Right renal cortex interstitium (tissue), 3 donors: ENCODE measurements at places on chromosomes 2 and 18.

- no peak for DNase-seq
Observed at GRCh38 chr2:200199576-200200263, 106.8 kb upstream of the SPATS2L start.

GRCh38 chr2:117714110-117714509 lies 100.4 kb upstream of the DDX18 start:
- no peak for DNase-seq

DNA sequence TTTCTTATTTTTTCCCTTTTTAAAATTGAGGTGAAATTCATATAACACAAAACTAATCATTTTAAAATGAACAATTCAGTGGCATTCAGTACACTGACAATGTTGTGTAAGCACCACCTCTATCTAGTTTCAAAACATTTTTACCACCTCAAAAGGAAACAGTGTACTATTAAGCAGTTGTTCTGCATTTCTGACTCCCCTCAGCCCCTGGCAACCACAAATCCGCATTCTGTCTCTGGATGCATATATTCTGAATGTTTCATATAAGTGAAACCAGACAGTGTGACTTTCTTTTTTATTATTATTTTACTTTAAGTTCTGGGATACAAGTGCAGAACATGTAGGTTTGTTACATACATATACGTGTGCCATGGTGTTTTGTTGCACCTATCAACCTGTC lies 19.2 kb upstream of the TANK start:
- no peak for DNase-seq

- no peak for DNase-seq
Observed at GRCh38 chr2:28333606-28334526, 58.8 kb upstream of the FOSL2 start.

- no peak for DNase-seq
Observed at GRCh38 chr2:118371515-118371914, 283.2 kb downstream of the INSIG2 start.

GRCh38 chr18:48923746-48924629 lies 26.8 kb downstream of the SMAD7 start:
- DNase-seq = no peak

DNA sequence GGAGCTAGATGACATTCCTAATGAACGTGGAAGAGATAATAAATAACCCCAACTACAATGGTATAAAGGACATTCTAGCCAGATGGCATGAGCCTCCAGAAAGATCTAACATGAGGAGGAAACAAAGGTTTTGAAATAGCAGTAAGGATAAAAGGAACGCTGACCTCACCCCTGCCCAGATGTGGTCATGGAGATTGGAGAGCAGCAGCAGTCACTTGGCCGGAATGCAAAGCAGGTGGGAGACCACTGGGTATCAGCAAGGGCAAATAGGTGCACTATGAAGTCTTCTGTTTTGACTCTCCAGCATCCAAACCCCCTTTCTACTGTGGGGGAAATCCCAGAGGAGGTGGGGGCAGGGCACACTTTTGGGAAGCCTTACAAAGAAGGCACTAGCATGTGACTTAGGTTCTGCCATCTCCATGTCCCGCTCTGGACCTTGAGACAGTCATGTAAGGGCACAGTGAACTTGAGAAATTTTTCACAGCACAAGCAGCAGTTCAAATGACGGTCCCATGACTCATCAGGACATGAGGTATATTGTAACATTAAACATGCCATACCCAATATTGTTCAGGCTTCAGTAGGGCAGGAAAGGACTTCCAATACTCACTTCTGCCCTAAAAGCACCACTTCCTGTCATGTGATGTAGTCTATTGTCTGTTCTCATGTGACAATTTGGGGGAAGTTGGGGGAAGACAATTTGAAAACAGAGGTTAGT lies 55.2 kb downstream of the METTL4 start:
- DNase-seq = no peak

- DNase-seq = no peak
Observed at GRCh38 chr2:60167089-60167488, 386.4 kb downstream of the BCL11A start.

- no peak for DNase-seq
Observed at GRCh38 chr2:184936761-184937160, 338.4 kb downstream of the ZNF804A start.

DNA sequence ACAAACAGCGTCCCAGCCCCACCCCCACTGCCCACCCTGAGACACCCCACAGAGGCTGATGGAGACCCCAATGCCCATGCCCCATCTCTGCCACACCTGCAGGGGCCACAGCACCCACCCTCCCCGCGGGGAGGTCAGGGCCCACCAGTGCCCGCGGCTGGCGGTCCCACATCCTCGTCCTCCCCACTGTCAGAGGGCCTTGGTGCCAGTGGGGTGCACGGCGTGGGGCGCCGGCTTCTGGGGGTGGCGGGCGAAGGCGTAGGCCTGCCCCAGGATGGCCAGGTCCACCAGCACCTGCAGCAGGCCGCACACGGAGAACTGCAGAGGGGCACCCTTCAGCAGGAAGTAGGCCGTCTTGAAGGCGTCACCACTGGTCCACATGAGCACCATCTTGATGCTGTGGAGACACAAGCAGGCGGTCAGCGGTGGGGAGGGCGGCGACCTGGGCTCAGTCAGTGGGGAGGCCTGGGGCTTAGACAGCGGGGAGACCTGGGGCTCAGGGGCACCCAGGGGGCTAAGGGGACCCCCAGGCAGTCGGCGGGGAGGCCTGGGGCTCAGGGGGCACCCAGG lies 47.6 kb downstream of the SLC66A2 start:
- no peak for DNase-seq

DNA sequence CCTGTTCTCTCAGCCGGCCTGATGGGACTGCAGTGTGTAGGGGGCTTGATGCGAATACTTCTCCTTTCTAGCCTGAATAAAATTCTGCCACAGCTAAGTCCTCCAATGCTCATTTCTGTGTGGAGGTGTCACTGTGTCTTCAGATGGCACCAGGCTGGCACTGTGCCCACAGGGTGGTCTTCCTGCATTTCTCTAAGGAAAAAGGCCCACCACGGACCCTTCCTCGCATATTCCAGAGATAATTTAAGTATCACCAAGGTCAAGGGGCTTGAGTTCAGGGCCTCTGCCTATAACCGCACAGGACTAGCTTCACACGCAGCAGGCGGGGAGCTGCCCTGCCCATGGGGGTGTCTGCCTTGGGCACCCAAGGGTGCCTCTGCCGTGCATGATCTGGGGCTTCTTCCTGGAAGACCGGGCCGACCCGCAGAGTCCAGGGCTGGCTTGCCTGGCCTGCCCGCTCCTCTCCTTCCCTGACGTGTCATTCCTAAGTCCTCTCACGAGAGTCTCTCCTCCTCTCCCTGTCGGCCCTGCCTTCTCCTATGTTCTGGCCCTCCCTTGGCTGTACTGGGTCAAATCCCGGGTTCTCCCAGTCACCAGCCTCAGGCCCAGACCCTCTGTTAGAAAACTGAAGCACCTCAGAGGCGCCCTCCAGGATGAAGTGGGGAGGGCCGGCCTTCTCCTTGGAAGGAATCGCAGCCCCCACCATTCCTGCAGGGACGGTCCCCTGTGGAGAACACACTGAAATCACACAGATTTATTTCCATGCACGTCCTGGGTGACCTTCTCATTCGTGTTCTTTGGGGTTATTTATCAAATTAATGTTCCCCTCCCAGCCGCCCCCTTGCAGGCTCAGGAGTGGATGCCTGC lies 48.9 kb upstream of the PXDN start:
- no peak for DNase-seq

GRCh38 chr2:238569507-238570195 lies 142.9 kb downstream of the ASB1 start:
- DNase-seq = no peak

- no peak for DNase-seq
Observed at GRCh38 chr2:233846387-233847247, 7.7 kb downstream of the HJURP start.

DNA sequence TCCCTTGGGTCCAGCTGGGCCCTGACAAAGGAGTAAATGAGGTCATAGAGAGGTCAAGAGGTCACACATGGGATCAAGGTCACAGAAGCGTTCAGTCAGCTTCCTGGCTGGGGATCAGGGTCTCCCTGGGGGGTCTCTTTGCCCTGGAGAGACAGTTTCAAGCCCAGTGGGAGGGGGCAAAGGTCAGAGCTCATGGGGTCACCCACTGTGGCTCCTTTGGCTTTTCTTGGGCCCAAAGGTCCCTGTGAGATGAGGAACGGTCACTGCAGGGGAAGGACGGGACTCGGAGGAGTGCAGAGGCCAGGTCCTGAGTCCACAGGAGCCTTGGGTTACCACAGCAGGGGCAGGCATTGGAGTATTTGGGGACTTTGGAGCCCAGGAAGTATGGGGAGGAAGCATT lies 30.7 kb upstream of the ANKRD62 start:
- no peak for DNase-seq

- DNase-seq = no peak
Observed at GRCh38 chr2:118971245-118972122, 29.5 kb downstream of the MARCO start.

- no peak for DNase-seq
Observed at GRCh38 chr18:12445554-12445953, 37.8 kb downstream of the PRELID3A start.

DNA sequence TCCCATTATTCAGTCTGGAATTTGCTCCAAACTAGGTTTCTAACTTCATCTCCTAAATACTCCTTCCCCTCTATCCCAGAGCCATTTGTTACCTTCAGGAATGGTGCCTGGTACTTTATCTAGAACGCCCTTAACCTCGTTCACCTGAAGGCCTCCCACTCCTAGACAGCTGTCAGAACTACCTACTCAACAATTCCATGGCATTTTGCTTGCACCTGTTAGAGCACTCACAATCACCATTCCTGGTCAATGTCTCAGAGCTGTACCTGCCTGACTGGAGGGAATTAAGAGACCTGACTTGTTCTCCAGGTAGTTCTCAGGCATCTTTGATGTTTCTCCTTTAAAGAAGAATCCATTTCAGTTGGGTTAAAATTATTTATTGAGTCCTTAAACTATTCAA lies 88.9 kb downstream of the GAREM1 start:
- DNase-seq = no peak

GRCh38 chr2:96815326-96816126 lies 542 bp upstream of the CNNM3 start:
- no peak for DNase-seq

DNA sequence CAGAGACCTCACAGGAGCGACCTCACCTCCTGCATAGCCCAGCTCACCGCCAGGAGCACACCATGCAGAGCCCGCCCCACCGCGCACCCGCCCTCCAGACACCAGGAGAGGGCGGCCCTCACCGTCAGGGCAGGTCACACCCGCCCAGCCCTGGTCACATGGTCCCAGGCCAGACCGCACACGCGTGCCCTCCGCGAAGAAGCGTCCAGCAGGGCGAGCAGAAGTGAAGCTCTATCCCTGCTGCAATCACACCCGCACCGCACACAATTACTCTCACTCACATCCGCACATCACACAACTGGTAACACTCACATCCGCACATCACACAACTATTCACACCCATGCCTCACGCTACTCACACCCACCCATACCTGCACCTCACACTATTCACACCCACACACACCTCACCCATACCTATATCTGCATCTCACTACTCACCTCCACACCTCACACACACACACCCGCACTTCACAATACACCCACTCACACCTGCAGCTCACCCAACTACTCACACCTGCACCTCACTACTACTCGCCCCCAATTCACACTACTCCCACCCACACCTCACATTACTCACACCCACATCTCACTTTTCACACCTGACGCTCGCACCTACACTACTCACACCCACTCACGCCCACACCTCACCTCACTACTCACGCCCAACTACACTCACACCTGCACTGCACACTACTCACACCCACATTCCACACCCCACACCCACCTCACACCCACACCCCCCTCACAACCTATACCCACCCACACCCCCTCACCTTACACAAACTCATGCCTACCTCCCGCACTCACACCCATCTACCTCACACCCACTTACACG lies 242.0 kb downstream of the HDAC4 start:
- no peak for DNase-seq

DNA sequence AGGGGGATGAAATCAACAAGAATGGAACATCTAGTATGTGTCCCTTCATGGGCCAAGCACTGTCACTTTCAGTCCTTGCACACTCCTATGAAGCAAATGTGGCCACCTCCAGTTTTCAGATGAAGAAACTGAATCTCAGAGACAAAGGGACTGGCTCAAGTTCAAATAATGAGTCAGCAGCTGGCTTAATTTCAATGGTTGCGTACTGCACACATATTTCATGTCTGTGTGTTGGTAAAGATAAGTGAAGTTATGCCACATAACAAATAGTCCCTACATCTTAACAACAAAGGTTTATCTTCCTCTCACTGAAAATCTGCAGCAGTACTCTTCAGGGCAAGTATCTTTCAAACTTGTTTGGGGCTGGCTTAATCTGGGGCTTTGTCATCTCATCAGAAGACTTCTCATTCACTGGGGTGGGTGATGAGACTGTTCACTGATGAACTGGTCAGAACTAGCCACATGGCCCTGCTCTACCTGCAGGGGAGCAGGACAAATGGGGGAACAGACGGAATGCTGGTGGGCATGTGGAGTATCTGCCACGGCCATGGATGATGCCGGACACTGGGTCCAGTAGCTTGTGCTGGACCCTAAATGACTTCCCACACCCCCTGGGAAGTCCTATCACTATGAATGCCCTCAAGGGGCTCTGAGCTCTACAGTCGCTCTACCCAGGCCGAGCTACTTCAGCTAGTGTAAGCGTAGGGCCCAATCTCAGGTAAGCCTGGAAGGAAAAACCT lies 263.2 kb downstream of the CYP26B1 start:
- no peak for DNase-seq

GRCh38 chr2:7725850-7726242 lies 808.6 kb downstream of the RNF144A start:
- DNase-seq = no peak

- DNase-seq = no peak
Observed at GRCh38 chr18:39455285-39455684, 1889.7 kb upstream of the CELF4 start.

DNA sequence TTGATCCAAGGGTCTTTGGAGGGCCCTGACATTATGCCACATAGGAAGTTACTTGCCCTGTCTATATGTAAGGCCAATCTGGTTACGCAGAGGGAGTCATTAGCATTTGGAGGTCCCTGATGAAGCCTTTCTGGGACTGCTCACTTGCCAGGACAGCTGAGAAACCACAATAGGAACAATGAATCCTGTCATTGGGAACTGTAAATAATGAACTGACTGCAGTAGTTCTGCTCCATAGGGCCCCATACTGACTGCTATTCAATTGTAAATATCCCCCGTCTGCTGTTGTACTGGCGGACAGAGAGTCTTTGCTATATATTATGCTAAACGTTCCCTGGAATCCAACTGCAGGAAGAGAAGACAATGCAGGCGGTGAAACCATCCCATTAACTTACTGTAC lies 149.4 kb upstream of the DCC start:
- no peak for DNase-seq

DNA sequence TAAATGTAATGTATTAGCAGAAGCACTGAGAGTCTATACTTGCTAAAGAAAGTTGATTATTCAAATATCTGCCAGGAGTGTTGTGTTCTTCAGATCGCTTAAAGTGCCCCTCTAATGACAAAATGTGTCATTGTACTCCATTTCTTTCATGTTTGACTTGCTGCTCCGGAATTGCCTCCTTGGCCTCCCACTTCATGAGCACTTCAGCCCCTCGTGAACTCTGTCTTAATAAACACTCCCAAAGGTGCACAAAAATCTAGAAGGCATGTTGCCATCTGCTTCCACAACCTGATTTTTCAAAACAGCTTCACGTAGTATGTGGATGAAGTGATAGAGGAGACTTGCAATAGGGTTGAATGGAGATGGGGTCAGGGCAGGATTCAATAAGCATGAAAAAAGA lies 396.1 kb downstream of the TDRD15 start:
- no peak for DNase-seq
